NCI-H226 (cell line): ENCODE measurements at places on chromosomes 13 and 19.

DNA sequence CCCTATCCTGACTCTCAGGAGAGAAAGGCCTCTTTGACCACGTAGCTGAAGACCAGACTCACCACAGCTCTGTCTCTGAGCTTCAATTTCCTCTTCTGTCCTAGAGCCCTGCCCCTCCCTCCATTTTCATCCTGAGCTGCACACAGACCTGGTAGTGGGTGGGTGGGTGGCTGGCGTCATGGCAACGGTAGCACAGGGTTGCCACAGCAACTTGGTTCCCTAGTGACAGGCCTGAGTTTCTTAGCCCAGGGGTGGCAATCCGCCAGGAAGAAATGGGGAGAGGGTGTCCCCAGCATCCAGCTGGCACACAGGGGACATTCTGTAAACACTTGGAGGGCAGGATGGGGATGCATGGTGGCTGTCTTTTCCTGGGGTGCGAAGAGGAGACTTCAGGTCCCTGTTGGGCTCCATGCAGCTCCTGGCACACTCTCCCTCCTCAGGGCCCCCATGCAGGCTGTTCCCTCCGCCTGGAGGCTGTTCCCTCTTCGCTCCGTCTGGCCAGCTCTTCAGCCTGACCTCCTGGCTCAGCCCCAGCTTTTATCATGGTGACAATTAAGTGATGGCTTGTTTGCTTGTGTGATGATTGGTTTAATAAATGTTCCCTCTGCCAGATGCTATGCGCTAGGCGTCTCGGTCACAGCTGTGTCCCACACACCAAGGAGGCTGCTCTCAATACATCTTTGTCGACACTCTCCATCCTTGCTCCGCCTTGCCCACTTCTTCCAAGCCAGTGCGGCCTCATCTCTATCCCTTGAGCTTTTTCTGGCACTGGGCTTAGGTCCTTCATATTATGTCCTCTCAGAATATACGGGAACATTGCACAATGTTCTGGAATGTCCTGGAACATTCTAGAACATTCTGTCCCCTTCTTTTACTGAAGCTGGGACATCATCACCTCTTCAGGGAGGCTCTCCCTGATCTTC, 7.4 kb upstream of the KLHL26 start:
- DNase-seq: no peak

DNA sequence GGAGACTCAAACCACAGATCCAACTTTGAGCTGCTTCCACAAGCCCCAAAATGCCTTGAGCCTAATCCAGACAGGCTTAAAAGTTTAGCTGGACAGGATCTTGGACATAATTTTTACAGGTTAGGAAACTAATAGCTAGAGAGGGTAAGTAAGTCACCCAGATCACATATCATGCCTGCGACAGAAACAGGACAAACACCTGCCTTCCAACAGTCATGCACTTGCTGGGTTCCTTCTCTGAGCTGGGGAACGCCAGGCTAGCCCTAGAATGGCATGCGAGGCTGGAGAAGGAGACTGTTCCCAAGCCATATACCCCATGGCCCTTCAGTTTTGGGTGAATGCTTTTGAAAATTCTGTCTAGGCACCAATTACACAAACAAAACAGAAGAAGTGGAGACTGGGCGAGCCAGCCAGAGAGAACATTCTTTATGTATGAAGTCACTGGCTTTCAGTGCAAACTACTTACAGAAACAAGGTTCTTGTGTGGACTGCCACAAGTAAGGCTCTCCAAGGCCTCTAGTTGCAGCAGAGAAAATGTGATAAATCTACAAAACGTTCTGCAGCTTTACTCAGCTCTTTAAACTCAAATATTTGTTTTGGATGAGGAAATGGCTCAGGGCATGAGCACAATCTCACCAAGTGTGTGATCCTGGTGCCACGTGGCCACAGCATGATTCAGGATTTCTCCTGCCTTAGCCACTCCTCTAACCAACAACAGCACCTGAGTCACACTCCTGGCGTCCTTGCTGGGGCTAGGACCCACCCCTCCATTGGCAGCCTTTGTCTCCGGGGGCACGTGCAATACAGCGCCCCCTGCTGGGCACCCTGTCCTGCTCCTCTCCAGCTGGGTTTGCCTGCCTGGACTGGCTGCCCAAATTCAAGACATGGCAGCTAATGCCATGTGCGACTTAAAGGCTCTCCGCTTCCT, 73.4 kb upstream of the UBL3 start:
- DNase-seq: peak; percentile 83

DNA sequence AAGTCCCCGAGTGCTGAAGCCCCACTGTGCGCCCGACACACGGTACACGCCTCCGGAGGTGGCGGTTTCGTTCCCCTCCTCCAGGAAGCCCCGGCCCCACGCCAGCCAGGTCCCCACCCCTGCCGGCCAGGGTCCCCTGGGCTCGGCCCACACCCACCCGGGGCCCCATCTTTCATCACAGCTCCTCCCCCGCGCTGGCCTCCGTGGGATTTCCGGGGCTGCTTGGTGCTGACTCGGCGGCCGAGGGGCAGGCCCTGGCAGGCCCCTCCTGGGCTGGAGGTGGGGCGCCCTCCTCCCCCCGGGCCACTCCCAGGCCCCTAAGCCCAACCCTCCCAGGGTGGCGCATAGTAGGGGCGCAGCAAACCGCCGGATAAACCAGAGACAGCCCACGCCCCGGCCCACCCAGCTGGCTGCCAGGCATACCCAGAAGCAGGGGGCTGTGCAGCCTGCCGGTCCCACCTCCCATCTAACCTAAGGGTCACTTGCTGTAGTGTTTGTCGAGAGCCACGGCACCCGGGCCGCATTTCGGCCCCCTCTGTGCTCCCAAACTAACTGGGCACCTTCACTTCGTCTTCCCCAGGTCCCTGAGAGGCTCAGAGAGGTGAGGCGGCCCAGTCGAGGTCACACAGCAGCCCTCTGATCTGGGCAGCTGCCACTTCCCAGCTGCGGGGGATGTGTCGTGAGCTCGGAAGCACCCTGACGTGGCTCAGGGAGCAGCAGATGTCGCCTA, 6.6 kb downstream of the ZBTB7A start:
- DNase-seq: peak; percentile 73

- DNase-seq: no peak
Observed at GRCh38 chr13:28967029-28967915, 147.1 kb downstream of the MTUS2 start.

- DNase-seq: no peak
Observed at GRCh38 chr19:3683405-3684053, 16.7 kb downstream of the PIP5K1C start.

DNA sequence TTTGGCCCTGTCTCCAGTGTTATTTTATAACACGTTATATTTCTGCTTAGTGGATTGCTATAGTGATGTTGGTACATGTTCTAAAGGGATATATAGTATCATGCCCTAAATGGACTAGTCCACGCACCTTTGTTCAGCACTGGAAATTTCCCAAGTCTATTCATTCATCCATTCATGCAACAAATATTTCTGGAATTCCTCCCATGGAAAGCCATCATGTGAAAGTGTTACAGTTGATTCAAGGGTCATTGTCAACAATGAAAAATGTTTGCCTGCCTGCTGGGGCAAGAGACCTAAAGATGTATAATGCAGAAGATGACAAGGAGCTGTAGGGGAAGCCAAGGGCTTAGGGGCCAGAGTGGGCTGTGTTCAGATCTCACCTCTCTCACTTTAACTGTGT, 10.8 kb upstream of the HSPH1 start:
- DNase-seq: peak; percentile 81

DNA sequence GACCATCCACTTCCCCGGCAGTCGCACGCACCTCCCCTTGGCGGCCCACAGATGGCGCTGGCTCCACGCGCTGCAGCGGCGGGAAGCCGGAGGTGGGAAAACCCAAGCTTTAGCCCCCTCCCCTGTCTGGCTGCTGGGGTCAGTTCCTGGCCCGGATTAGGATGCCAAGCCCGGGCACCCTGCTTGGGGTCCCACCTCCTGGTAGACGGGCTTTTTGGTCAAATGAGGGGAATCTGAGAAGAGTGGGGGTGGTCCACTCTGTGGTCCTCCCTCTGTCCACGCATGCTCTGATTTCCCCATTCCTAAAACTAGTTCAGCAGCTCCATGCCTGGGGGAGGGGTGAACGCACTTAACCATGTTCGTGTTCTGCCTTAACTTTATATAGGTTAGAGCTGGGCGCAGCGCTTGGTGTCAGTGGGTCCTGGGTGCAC, 8.1 kb upstream of the ADGRE2 start:
- no peak for DNase-seq
